T-cell (primary cell): ENCODE measurements at places on chromosomes 5 and 9. TPM values are rescaled to one million over a fixed set of nuclear protein-coding genes. Genes with fewer than 3 reads are reported as not detected.

DNA sequence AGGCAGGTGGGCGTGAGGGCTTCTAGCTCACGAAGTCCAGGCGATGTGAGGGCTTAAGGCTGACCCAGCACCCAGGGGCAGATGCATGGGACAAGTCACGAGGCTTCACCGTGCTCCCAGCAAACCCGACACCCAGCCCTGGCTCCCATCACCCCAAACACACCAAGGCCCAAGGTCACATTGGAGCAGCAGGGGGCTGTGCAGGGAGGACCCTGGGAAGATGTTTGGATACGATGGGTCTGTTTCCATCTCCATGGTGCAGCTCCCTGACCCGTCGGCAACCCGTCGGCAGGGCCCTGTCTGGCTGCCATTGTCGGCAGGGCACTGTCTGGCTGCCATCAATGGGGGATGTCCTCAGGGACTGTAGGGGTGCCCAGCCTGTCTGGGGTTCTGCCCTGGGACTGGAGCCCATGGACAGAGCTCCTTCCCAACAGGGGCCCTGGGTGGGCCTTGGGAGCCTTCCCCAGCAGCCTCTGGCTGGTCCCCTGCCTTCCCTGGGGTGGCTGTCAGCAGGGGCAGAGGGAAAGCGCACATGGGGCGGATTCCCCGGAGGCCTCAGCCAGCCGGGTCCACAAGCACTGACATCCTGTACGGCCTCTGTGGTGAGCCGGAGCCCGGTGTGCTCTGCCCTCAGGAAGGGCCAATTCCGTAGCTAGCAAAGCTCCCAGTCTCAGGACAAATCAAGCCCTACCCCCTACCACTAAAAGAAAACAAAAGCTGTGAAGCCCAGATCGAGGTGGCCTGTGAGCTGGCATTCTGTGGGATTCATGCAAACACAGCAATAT is 47.1 kb downstream of the NACC2 start:
- peaks cover 20% of the 10 kb centered on the region for H3K27me3 ChIP-seq
- H3K4me3 ChIP-seq, result no peak overlapping the region
- peaks cover 25% of the 10 kb centered on the region for H3K4me1 ChIP-seq
- no peak overlapping the region for H3K27ac ChIP-seq

GRCh38 chr5:16673241-16674201 is 56.7 kb upstream of the RETREG1 start:
- no peaks in the 10 kb centered on the region for H3K27me3 ChIP-seq
- H3K36me3 ChIP-seq, result no peaks in the 10 kb centered on the region
- H3K4me1 ChIP-seq, result peaks cover 13% of the 10 kb centered on the region
- no peak for DNase-seq
- H3K4me3 ChIP-seq, result peak overlapping the region; percentile 17

The ZFP37 gene
- total RNA-seq, result 1.1 TPM

GRCh38 chr9:116491659-116492058 is 195.4 kb upstream of the TRIM32 start:
- H3K27ac ChIP-seq, result no peak overlapping the region
- no peaks in the 10 kb centered on the region for H3K27me3 ChIP-seq
- no peak for DNase-seq
- H3K4me1 ChIP-seq, result no peaks in the 10 kb centered on the region
- H3K4me3 ChIP-seq, result no peak overlapping the region
- no peaks in the 10 kb centered on the region for H3K36me3 ChIP-seq

DNA sequence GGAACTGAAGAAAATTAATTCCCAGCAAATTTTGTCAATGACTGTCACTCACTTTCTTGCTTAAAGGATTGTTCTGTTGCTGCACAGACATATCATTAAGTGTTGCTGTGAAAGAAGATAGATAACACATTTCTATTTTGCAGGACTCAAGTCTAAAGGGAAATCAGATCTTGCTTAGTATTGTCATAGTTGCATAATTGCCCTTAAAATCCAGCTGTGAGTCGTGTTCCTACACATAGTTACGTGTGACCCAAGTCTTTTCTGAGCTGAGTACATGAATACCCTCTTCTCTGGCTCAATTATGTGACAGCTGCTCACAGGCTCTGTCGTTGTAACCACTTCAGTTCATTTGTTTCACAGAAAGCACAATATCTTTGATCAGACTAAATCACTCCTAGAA is 390.8 kb downstream of the DTWD2 start:
- no peak overlapping the region for H3K4me3 ChIP-seq
- DNase-seq, result no peak
- no peaks in the 10 kb centered on the region for H3K36me3 ChIP-seq

The C7 gene
- total RNA-seq, result 1.4 TPM

The ZNF608 gene
- total RNA-seq, result 1.3 TPM

- H3K4me1 ChIP-seq, result no peaks in the 10 kb centered on the region
- no peaks in the 10 kb centered on the region for H3K27me3 ChIP-seq
- peaks cover 91% of the 10 kb centered on the region for H3K36me3 ChIP-seq
- H3K4me3 ChIP-seq, result no peak overlapping the region
- H3K27ac ChIP-seq, result no peak overlapping the region
- no peak for DNase-seq
Observed at GRCh38 chr5:96743805-96744204, 63.9 kb downstream of the ERAP1 start.

The PCDHA1 gene
- not detected for total RNA-seq

GRCh38 chr5:142073362-142073988 is 35.1 kb upstream of the NDFIP1 start:
- no peaks in the 10 kb centered on the region for H3K4me1 ChIP-seq
- no peak for DNase-seq
- no peak overlapping the region for H3K27ac ChIP-seq
- H3K4me3 ChIP-seq, result no peak overlapping the region
- H3K27me3 ChIP-seq, result no peaks in the 10 kb centered on the region

- H3K36me3 ChIP-seq, result no peaks in the 10 kb centered on the region
- DNase-seq, result no peak
- no peak overlapping the region for H3K27ac ChIP-seq
- no peaks in the 10 kb centered on the region for H3K4me1 ChIP-seq
Observed at GRCh38 chr5:15693933-15694332, 194.0 kb downstream of the FBXL7 start.

The CTNND2 gene
- total RNA-seq, result not detected

GRCh38 chr5:13975246-13975645 is 30.8 kb upstream of the DNAH5 start:
- H3K4me1 ChIP-seq, result no peaks in the 10 kb centered on the region
- no peaks in the 10 kb centered on the region for H3K27me3 ChIP-seq
- H3K4me3 ChIP-seq, result no peak overlapping the region

The CARD9 gene
- total RNA-seq, result 0.43 TPM

The TMEFF1 gene
- not detected for total RNA-seq

The USP20 gene
- total RNA-seq, result 138 TPM

DNA sequence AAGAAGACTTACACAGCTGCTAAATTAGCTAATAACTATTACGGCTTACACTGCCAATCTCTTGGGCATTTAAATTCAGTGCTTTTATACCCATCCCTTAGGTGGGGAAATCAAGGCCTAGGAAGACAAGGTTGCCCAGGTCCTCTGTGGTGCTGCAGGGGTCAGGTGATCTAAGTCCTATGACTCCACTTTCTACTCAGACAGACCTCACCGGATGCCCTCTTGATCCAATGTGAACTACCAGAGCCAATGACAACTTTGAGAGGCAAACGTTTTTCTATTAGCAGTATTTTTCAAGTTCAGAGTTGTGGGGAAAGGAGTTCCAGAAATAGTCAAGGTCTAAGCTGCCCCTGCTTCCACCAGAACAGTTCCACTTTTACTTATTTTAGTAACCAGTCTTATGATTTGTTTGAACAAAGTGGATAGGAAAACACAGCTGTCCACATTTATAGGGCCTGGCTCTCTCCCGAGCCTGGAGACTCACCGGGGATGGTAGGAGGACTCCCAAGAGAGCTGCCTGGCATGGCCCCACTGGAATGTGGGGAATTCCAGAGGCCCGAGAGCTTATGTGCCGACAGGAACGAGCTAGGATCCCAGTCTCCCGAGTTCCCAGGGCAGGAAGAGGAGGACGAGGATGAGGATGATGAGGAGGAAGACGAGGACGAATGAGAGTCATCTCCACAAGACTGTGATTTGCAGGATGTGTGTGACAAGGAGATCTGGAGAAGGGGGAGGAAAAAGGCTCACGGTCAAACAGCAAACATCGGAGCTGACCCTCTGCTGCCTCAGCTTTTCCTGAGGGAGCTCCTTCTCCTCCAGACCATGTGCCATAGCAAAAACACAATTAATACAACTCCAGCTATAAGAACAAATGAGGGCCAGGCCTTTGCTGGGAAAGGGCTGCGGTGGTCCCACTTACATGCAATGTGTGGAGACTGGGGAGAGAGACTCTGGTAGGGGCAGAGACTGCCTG is 16.7 kb downstream of the FAM193B start:
- no peak for DNase-seq
- no peaks in the 10 kb centered on the region for H3K4me1 ChIP-seq
- H3K27ac ChIP-seq, result no peak overlapping the region
- H3K27me3 ChIP-seq, result no peaks in the 10 kb centered on the region
- peaks cover 23% of the 10 kb centered on the region for H3K36me3 ChIP-seq

- H3K27me3 ChIP-seq, result no peaks in the 10 kb centered on the region
- no peak for DNase-seq
- H3K4me3 ChIP-seq, result no peak overlapping the region
Observed at GRCh38 chr5:119741691-119742090, 112.3 kb downstream of the FAM170A start.

The PCSK5 gene
- total RNA-seq, result 24.1 TPM
